Activated naive CD4-positive, alpha-beta T cell treated with anti-CD3 and anti-CD28 coated beads for 36 hours (primary cell): ENCODE measurements at places on chromosomes 13 and 19.

- no peak for DNase-seq
These were observed 7.4 kb downstream of the MYCBP2 start for GRCh38 chr13:77319536-77319935.

- peak; percentile 92 for DNase-seq
These were observed 2.5 kb upstream of the EEF2 start for GRCh38 chr19:3987619-3988371.

GRCh38 chr19:14477418-14478112, 2.4 kb upstream of the PTGER1 start:
- no peak for DNase-seq

GRCh38 chr19:46834984-46835383, 15.7 kb downstream of the AP2S1 start:
- DNase-seq: no peak

- no peak for DNase-seq
These were observed 31.2 kb downstream of the SYDE1 start for GRCh38 chr19:15138427-15138826.

- no peak for DNase-seq
These were observed 6.6 kb upstream of the MCF2L start for GRCh38 chr13:112962396-112962795.

DNA sequence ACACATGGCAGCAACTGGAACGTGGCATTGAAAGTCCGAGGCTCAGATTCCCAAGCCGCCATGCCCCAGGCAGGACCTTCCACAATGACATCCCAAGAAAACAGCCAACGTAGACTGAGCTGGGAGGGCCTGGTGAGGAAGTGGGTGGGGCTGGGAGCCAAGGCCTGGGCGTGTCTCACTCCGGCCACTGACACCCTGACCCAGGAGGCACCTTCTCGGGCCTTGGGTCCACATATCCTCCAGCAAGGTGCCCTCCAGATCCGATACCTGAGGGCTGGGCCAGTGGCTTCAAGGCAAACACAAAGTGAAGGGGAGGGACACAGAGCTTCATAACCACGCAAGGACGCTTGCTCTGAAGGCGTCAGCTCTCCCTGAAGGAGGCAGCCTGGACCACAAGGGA, 43.0 kb downstream of the RAB20 start:
- DNase-seq: no peak

GRCh38 chr13:87356314-87356713, 314.9 kb upstream of the SLITRK5 start:
- no peak for DNase-seq

DNA sequence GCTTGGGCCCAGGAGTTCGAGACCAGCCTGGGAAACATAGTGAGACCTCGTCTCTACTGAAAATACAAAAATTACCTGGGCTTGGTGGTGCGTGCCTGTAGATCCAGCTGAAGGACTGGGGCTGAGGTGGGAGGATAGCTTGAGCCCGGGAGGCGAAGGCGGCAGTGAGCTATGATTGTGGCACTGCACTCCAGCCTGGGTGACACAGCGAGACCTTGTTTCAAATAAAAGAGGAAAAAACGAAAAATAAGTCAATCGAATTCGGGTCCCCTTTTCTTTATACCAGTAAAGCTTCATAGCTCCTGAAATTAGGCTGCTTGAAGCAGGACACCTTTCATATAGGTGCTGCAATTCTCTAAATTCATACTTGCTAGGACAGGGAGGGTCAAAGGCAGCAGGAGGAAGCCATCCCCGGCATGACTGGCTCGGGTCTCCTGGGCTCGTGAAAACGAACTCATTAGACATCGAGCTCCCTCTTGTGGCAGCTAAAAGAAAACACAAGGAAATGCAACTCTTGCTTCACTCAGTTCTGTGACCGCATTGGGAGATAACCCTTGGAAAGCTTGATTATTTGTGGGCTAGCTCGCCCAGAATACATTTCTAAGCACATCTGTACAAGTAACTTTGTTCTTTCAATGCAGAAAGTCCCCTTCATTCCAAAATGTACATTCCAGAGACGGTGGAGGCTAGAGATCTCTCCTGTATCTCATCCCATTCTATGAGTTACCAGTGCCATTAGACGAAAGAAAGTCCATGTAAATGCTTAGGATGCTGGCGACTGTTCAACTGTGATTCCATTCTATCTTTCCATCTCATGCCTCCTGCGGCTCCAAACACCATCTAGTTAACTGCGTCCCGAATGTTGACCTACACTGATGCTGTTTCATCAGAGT, 16.8 kb downstream of the FPR2 start:
- DNase-seq: peak; percentile 49

DNA sequence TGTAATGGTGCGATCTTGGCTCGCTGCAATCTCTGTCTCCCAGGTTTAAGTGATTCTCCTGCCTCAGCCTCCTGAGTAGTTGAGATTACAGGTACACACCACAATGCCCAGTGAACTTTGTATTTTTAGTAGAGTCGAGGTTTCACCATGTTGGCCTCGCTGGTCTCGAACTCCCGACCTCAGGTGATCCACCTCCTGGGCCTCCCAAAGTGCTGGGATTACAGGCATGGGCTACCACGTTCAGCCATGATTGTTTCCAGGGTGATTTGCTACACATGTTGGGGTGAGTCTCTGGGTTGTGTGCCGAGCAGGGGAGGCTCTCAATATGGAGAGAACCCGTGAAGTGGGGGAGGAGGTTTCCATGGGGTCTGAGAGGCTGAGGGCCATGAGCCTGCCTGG, 24.8 kb upstream of the CEACAM21 start:
- DNase-seq: no peak

DNA sequence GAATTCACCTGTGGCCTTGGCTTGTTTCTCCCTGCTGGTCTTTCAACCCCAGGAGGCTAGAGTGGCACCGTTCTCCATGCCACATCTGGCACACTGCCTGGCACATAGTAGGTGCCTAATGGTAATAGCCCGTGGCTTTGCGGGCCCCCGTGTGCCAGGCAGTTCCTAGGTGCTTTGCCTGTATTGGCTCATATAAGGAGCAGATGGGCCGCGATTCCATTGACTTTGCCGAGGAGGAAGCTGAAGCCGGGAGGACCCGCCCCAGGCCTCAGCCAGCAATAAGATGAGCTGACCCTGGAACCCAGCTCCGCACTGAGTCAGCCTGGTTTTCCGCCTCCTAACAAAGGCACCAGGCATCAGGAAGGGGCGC, 807 bp downstream of the PGLYRP1 start:
- no peak for DNase-seq

DNA sequence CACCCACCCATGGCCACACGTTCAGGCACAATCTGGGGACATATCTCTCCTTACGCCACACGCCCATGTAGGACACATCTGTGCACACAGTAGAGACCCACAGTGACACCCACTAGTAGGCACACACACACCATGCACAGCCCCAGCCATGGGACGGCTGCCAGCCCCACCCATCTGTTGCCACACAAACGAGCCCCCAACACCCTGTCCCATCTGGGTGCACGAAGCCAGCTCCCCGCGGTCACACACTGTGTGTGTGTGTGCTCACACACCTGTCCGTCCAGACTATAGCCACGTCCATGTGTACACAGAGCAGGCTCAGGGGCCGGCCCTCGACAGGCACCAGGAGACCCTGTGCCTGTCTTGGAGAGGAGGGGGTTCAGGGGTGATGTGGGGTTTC, 10.6 kb downstream of the ERFL start:
- no peak for DNase-seq

GRCh38 chr13:36875961-36876360, 44.1 kb downstream of the SMAD9 start:
- no peak for DNase-seq

- no peak for DNase-seq
These were observed 135.8 kb downstream of the SHISA2 start for GRCh38 chr13:25915840-25916518.

DNA sequence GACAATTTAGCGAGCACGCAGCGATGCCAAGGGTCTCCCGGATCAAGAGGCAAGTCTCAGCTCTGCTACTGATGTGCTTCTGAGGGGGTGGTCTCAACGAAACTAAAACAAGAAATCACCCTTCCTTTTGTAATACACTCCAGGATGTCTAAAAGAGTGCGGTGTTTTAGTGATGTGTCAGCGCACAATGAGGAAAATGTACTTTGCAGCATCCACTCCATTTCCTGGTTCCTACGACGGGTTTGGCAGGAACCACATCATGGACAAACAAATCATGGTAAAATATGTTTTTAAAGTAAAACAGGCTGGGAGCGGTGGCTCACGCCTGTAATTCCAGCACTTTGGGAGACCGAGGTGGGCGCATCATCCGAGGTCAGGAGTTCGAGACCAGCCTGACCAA, 154.0 kb upstream of the TSC22D1 start:
- DNase-seq: no peak

GRCh38 chr19:41364524-41365391, 809 bp upstream of the B9D2 start:
- DNase-seq: no peak

DNA sequence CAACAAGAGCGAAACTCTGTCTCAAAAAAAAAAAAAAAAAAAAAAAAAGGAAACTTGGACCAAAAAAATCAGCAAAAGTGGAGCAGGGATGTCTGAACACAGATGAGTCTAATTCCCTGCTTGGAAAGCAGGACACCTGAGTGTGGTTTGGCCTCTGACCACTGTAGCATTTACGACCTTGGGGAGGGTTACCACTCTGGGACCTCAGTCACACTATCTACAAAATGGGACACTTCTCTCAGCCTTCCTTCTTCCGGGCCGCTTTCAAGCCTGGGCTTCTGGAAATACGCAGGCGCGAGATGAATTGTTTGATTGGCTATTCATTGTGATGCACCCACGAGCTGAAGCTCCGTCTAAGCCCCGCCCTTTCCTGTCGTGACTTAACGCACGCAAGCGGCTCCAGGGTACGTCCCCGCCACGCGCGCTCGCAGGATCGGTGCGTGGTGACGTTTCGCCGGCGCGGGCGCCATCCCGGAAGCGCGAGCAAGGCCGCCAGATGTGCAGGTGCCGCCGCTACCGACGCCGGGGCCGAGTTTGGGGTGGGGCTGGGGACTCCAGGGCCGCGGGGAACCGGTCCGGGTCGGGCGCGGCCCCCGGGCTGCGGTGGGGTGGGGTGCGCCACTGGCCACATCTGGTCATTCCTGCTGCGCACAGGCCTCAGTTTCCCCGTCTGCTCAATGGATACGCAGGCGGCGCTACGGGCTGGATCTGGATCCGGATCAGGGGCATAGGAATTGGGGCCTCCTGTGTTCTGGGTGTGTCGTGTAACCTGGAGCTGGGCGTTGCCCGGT, at the start of gene KXD1:
Gene KXD1, plus strand, starts transcription at position 460 of the 791 bp plus-strand sequence. CDS start 4,187 bp downstream, outside the sequence.
- peak; percentile 99 for DNase-seq

DNA sequence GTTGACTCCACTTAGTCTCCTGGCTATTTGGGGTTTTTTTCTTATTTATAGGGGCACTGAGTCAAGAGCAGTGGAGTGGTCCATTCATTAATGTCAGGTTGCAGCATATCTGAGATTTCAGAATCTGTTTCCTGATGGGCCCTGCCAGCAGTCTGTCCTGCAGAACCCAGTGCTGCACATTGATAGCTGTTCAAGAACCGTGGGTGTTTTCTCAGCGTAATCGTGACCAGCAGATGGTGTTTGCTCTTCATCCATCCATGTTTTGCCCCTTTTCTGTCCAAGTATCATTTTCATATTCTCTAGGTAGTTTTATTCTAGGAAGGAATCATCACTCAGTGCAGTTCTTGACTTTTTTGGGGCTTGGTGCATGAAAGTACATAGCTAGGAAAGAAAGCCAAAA, 166.5 kb downstream of the ATP8A2 start:
- DNase-seq: no peak

DNA sequence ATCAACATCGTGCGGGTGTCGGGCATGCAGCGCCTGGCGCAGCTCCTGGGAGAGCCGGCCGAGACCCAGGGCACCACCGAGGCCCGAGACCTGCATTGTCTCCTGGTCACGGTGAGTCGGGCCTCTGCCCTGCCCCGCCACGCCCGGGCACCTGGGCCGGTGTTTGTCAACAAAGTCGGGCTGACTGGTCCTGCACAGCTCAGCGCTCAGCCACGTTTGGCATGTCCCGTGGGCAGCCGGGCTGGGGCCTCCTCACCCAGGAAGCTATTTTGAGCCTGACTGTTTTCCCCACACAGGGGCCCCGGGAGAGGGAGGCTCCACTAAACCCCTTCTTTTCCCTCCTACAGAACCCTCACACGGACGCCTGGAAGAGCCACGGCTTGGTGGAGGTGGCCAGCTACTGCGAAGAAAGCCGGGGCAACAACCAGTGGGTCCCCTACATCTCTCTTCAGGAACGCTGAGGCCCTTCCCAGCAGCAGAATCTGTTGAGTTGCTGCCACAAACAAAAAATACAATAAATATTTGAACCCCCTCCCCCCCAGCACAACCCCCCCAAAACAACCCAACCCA, 1.3 kb downstream of the GADD45B start:
- no peak for DNase-seq

GRCh38 chr13:106291006-106291405, 244.5 kb downstream of the EFNB2 start:
- DNase-seq: no peak

GRCh38 chr19:5641171-5641570, 18.3 kb downstream of the SAFB start:
- DNase-seq: no peak

- peak; percentile 31 for DNase-seq
These were observed 230.2 kb downstream of the TDRD3 start for GRCh38 chr13:60627071-60627686.

DNA sequence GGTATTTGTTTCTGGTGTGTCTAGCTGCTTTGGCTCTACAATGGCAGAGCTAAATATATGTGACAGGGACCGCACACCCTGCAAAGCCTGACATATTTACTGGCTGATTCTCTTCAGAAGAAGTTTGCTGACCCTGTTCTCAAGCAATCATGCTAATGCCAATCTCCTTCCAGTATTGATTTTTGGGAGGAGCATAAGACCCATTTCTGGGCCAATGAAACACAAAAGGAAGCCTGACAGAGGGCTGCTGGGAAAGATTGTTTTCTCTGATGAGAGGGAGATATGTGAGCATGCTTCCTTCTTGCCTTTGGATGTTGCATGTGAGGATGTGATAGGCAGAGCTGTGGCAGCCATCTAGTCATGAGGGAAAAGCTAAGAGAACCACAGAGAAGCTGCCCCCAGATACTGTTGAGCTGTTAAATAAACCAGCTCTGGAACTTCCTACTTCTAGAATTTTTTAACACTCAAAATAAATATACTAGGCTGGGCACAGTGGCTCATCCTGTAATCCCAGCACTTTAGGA, 31.4 kb upstream of the TPTE2 start:
- DNase-seq: no peak

DNA sequence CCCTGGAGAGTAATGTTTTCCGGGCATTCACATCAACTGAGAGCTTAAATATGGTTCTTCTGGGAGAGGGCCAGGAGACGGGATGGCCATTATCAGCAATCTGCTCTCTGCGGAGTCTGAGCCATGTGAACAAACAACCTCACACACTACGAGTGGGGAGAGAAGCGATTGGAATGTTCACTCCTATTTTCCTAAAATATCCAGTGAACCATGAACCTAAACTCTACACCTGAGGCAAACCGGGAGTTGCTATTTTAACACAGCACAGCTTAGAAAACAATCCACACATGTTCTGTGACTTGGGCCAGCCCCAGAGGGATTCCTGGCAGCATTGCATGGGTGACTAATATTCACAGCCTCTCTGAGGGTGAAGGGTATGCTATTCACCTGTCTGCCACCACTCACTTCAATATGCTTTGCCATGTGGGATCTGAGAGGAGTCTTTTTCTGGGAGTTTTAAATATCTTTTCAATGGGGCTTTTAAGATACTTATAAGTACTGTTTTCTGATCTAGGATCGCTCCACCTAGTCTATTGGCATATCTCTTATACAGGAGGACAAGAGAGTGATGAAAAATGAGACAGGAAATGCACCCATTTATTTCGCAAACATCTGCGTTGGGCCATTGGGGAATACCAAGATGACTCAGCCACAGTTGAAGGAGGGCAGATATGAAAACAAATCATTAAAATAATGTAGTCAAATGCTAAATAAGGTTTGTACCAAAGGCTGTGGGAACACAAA, 72.6 kb upstream of the SERP2 start:
- peak; percentile 72 for DNase-seq

- peak; percentile 67 for DNase-seq
These were observed 81.6 kb downstream of the DPF1 start for GRCh38 chr19:38142176-38143035.
